ENCODE measurements at places on chromosomes 2 and 18. TPM values are rescaled to one million over a fixed set of nuclear protein-coding genes. Genes with fewer than 3 reads are reported as not detected.

Gene MEX3C
- 41.7 TPM for total RNA-seq

Gene STARD7
- 86.7 TPM for total RNA-seq

Gene MEIS1
- 96.9 TPM for total RNA-seq

Gene SATB2
- not detected for total RNA-seq

- no peak for DNase-seq
Measured at GRCh38 chr2:205720451-205720902, 38.2 kb downstream of the NRP2 start.

- peak; percentile 12 for DNase-seq
Measured at GRCh38 chr2:9897331-9897737, 54.1 kb downstream of the TAF1B start.

DNA sequence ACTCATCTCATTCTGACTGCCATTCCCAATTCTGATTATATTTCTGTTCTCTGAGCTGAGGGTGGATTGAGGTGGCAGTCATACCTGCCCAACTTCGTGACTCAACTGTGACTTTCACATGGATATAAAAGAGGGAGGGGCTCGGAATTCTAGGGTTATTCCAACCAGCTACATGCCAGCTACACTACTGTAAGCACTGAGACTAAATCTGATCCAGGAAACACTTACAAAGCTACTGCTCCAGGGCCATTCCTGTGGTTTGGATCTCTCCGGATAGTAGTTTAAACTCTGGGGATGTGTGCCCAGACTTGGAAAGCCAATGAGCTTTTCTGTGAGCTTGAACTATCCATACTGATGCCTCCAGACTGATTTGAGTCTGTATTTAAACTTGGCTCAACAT, 7.9 kb downstream of the MAP2 start:
- no peak for DNase-seq

DNA sequence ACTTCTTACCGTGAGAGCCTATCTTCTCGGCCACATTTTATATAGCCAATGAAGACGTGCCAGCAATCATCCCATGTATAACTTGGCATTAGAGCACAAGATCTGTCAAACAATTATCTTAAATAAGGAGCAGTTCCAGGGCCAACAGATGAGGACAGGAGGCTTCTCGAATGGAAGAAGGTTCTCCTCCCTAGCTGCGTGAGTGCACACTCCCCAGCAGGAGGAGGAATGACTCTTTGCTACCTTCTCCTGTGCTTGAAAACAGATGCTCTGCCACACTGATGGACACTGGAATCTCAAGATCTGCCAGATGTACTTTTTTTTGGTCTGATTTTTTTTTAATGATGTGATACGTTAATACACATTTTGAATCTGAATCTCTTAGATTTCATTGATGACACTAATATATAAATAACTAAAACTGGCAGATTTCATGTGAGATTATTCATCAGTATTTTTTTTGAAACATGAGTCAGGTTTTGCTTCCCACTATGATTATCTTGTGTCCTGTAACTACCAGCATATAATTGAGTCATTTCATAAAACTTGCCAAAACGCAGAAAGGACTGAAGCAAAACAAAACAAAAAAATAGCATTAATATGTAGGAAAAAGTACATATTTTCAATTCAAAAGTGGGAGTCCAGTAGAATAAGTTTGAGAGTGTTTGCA, 626 bp upstream of the VIT start:
- no peak for DNase-seq

DNA sequence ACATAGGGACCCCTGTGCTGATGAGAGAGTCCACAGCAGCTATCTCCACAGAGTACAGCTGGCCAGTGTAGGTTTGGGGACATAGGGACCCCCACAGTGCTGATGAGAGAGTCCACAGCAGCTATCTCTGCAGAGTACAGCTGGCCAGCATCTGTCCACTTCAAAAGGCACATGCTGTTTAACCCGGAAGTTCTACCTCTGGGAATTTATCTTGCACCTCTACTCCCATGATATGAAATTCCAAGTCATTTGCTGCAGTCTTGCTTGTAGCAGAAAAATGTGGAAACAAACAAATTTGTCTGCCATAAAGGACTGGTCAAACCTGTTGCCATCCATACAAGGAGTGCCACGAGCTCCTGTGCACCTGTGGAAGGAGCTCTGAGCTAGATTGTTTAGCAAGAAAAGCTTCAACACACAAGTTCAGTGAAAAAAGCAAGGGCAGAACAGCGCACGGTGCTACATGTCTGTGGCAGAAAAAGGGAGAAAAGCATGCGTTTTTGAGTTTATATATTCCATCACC, 33.1 kb downstream of the LRRFIP1 start:
- DNase-seq: no peak

GRCh38 chr2:42064417-42064942, 16.7 kb downstream of the PKDCC start:
- DNase-seq: no peak

DNA sequence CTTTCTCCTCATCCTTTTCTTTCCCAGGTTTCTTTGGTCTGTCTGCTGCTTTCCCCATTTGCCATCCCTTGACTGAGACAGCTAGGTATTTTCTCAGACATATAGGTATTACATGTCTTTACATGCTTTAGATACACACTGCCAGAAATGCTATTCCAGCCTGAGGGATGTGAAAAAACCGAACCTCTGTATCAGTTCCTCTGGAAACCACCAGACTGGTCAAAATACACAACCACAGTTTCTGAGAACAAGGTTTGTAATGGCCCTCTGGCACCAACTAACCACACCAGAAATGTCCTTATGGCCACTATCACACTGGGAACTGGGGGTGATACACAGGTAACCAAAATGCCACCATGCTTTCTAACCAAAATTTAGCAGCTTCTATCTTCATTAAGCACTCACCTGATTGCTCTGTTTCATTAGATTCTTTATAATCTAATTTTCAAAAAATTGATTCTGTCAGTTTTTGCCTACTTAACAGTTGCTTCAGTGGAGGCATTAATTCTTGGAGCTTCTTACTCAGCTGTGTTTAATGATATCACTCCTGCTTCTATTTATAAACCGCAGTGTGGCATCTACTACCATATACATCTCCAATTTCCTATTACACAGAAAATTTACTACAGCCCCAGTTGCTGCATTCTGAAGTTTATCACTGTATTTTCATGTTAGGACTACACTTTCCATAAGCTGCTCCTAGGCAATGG, 243.5 kb downstream of the WDPCP start:
- no peak for DNase-seq

DNA sequence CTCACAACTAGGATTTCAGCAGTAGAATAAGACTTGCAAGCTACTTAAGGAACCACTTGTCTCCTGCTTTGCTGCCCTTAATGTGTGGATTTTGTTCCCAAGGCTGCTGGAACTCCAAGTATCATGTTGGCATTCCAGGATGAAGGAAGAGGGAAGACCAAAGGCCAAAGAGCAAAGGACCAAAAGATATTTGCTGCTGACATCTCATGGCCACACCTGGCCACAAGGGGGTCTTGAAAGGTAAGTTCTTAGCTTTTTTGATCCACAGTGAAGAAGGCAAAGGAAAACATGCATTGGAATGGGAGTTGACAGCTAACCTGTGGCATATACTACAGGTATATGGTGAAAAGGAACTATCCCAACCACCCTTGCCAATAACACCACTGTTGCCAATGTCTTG, 3.9 kb upstream of the MATN3 start:
- no peak for DNase-seq

DNA sequence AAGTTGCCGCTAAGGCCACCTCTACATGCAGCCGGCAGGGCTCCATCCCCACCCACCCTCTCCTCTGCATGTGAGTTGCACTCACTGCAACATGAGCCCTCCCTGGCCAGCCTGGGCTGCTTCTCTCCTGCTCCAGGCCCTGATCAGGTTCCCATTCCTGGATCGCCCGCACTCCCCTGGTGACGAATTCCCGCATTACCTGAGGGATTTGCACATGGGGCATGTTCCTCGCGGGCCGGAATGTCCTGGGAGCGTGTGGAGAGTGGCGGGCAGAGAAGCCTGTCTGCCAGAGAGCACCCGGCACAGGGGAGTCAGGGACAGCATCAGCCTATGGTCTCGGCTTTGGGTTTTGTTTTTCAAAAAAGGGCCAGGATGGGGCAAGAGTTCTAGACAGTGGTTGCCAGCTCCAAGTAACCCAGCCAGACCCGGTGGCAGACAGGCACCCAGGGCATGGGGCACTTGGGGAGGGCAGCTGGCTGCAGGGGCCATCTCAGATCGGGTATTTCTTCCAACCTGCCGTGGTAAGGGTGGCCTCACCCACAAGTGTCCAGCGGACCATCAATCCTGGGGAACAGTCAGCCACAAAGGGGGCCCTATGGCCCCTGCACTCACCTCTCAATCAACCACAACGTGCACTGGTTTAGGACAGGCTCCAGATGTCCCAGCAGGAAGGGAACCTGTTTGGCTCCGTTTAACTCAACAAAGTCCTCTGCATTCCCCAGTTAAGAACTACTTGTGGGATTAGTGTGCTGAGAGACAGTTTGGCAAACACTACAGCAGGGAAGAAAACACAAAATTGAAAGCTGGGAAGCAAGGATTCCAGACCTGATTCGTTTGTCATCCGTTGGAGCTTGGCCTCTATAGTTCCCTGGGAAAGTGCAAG, 187.7 kb downstream of the SMAD7 start:
- no peak for DNase-seq
